Stimulated activated CD4-positive, alpha-beta T cell treated with anti-CD3 and anti-CD28 coated beads, Interleukin-12 subunit alpha, Interleukin-12 subunit beta, amount 100 ng/mL, for 24 hours (primary cell): ENCODE measurements at places on chromosomes 6 and 20.

DNA sequence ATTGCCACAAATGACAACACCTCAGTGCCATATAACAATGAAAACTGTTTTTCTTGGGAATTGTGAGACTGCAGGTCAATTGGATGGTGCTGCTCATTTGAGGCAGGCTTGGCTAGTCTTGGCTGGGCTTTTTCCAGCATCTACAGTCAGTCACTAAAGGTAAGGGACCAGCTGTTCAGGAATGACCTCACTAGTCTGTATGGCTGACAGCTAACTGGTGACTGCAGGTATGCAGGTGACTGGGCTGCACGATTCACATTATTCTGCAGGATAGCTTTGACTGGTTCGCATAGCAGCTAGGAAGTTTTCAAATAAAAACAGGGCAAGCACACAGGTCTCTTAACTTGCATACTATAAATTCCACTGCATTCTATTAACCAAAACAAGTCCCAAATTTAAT lies 22.1 kb upstream of the HMGCLL1 start:
- DNase-seq, result no peak

DNA sequence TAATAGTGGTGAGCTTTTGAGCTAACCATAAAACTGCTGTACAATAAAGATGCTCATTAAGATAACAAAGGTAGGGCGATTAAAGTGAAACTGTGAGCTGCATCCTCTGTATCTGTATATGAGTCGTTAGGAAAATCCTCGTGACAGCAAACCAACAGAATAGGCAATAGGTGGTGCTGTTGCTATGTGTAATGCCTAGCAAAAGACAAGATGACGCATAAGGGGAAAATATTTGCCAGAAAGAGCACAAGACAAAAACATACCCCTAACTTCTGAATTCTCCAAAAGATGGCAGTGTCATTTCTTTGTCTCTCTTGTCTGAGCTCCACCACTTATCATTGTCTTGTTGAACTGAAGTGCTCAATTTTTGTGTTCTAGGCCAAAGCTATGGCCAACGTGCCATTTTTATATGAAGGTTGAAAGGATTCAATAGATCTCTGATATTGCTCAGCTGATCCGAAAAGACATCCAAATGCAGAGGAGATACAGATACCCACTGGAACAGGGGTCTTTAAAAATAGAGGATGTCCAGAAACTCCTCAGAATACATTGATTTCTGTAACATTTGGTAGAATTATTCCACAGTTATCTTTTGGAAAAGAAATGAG lies 56.3 kb upstream of the ANKEF1 start:
- DNase-seq, result no peak

GRCh38 chr6:165863801-165864200 lies 200.8 kb upstream of the PDE10A start:
- no peak for DNase-seq

DNA sequence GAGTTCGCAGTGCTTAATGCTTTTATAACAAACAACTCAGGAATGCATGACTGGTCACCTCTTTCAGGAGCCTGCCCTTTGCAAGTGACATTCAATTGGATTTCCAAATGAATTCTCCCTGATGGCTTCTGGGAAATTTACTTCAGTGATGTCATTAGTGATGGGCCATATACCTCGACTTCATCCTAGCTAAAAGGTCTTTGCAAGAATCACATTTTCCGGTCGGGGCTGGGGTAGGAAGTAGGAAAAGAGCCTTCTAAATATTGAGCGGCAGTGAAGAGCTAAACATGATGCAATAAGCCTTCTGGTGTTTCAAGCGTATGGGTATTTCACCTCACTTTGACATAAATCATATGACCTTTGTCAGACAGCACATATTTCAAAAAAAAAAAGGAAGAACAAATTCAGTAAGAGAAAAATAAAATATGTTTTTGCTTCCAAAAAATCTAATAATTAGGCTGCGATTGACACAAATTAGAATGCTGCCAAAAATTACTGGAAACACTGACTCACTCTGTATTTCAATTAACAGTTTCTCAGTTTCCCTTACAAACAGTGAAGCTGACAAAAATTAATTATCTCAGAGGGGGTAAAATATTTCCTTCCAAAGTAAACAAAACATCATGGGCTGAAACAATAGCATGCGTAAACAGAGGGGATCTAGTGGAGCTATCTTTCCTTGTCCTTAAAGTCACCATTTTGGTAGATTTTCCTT lies 39.8 kb downstream of the ADTRP start:
- no peak for DNase-seq

- DNase-seq, result no peak
Observed at GRCh38 chr6:54879188-54879985, 32.8 kb downstream of the FAM83B start.

- no peak for DNase-seq
Observed at GRCh38 chr20:62063981-62064769, 1.5 kb downstream of the TAF4 start.

GRCh38 chr6:168860987-168861386 lies 392.7 kb downstream of the THBS2 start:
- DNase-seq, result no peak

DNA sequence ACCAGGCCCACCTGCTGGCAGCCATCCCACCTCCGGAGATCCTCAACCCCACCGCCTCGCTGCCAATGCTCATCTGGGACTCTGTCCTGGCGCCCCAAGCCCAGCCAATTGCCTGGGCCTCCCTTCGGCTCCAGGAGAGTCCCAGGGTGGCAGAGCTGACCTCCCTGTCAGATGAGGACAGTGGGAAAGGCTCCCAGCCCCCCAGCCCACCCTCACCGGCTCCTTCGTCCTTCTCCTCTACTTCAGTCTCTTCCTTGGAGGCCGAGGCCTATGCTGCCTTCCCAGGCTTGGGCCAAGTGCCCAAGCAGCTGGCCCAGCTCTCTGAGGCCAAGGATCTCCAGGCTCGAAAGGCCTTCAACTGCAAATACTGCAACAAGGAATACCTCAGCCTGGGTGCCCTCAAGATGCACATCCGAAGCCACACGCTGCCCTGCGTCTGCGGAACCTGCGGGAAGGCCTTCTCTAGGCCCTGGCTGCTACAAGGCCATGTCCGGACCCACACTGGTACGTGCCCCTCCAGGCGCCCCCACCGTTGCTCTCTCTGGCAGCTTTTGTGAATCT lies 1.1 kb downstream of the SNAI1 start:
- no peak for DNase-seq

GRCh38 chr6:33716379-33716778 lies 4.9 kb upstream of the UQCC2 start:
- DNase-seq, result no peak

DNA sequence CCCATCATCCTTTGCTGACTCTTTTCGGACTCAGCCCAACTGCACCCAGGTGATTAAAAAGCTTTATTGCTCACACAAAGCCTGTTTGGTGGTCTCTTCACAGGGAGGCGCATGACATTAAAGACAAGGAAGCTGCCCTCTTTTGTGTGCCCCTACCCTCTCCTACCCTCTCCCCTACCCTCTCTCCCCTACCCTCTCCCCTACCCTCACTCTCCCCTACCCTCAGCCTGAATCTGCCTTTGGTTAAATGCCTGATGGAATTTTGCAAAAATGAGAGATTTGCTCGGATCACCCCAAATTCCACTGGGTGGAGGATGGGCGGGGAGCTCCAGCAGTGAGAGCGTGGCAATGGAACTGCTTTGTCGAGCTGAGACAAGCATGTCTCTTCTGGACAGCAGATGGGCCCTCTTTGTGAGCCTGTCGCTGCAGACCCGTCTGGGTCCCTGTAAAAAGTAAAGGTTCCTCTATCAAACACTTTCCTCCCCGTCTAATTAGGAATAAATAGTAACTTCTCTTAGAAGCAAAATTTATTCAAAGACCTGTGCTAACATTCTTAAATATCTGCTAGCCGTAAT lies 76.4 kb upstream of the MLN start:
- DNase-seq, result no peak

- DNase-seq, result peak; percentile 51
Observed at GRCh38 chr6:41940759-41941279, 789 bp downstream of the CCND3 start.

DNA sequence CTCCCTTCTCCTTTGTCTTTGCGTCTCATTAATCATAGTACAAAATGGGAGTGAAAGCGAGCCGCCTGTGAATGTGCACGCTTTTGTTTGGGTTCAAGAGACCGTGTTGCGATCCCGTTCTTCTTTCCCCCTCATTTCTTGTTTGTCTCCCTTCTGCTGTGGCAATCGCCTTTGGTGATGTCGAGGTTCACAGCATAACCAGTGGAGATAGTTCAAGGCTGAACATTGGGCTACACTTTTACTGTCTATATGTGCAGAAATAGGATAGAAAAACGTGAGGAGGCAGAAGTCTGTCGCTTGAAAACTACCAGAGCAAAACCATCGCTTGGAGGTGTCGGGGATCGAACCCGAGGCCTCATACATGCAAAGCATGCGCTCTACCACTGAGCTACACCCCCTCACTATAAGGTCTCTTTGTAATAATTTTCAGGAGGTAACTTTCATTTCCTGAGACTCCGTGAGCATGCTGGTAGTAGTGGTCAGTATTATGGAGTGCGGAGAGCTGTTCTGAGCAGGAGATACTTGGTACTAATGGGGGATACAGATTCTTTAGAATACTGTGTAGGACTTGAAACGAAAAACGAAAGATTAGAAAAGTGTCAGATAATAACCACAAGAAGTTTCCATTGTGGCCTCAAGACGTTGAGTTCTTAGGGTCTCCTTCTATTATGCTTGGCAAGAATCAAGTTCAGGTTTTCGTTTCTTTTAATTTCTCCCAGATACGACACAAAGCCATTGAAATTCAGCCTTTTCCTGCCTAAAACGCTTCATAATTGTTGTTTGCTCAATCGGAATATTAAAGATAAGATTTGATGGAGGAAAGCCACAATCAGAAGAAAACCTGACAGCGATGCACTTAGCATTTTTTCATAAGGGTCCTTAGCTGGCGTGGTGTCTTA lies 106.6 kb downstream of the TRIM27 start:
- DNase-seq, result no peak

DNA sequence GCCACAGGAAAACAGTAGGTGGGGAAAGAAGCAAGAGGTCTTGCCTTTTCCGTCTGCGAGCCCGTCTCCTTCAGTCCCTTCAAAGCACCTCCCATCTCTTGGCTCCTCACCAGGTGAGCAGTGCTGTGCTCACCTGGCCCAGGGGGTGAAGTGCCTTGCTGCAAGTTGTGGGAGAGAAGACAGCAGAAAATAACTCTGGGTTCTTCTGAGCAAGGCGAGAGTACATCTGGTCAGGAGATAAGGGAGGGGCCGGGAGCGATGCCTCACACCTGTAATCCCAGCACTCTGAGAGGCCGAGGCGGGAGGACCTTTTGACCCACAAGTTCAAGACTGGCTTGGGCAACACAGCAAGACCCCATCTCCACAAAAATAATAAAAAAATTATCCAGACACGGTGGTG lies 35.6 kb upstream of the TGM3 start:
- no peak for DNase-seq

DNA sequence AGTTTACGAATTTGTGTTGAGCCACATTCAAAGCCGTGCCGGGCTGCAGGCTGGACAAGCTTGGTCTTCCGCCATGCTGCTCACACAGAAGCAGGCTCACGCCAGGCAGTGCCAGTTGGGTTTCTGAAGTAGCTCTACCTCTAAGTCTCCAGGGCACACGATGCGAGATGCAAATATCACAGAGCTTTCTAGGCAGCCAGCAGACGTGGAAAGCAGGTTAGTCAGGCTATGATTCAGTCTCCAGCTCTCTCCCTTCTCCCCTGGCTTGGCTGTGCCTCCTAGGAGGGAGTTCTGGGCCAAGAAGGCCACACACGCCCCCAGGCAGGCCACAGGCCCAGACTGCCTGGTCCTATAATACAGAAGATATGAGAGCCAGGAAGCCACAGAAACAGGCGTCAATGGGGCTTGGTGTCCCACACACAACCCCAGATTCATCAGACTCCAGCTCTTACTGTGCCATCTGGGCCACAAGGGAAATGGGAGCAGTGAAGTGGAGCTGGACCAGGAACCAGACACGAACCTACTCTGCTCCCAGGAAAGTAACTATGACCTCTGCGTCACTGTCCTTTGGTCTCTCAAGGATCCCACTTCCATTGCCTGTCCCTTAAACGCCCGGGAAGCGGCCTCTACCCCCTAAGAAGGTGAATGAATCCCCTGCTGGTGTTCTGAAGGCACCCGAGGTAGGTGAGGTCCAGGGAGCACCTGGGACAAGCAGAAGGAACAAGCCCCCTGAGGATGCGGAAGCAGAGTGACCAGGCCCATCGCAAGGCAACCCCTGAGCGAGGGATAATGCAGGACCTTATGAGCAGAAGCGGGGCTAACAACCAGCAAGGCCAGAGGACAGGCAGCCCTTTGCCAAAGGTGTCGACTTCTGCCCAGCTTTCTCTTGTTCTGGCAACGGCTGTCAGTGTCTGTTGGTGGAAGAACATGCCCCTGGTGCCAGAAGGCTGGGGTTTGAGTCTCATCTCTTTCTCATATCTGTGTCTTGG lies 61.2 kb downstream of the GFOD1 start:
- peak; percentile 21 for DNase-seq

DNA sequence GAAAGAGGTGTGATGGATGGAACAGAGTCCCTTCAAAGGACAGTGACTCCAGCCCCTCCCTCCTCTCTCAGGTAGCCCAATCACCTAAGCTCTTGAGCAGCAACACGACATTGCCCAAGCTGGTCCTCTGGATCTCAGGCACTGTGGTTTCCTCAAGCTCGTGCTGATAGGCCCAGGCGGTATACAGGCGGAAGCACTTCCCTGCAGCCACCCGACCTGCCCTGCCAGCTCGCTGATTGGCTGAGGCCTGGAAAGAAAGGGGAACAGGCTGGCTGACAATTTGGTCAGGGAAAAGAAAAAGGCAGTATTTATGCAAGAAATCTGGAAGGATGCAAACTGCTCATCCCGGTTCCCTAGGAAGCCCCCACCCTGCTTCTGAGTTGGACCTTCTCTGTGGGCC lies 9.6 kb downstream of the C6orf136 start:
- no peak for DNase-seq

GRCh38 chr20:10465135-10465534 lies 30.0 kb downstream of the SLX4IP start:
- no peak for DNase-seq

DNA sequence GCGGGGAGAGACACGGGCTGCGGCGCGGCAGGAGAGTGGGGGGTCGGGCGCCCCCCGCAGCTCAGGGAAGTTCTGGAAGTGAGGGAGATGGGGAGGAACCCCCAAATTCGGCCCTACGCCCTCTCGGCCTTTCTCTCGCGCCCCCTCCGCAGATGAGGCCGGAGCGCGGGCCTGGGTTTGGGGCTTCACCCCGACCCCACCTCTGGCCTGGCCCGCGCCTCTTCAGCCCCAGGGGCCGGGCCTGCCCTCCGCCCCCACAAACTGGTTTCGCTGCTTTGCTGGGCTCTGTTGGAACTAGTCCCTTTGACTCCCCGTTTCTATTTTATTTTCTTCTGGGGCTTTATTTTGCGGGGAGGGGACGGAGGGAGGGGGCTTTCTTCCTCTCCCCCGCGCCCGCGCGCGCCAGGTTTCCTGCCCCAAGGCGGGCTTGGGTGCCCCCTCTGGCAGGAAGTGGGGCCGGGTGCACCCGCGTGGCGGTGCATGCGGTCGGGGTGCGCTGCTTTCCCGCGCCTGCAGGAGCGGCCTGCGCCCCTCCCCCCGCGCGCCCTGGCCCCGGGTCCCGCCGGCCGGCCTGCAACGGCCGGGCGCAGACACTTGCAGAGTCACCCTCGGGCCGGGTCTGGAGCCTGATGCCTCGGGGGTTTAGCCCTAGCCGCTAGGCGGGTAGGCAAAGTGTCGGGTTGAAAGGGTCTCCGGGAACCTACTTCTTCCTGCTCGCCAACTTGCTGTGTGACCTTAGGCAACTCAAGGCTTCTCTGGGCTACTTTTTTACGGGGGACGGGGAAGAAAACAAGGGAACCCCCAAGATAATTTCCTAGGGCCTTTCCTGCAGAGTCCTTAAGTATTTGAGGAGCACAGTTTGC lies 1.3 kb downstream of the HMGA1 start:
- DNase-seq, result peak; percentile 63

- DNase-seq, result no peak
Observed at GRCh38 chr6:16238963-16239797, 793 bp downstream of the GMPR start.

GRCh38 chr6:24154121-24154520 lies 28.1 kb downstream of the NRSN1 start:
- no peak for DNase-seq
